NCI-H1436 (cell line): ENCODE measurements at places on chromosomes 5 and 9.

GRCh38 chr5:77991084-77991483, 214.9 kb upstream of the TBCA start:
- no peak for DNase-seq

GRCh38 chr9:90616806-90617205, 25.8 kb downstream of the DIRAS2 start:
- DNase-seq: no peak

DNA sequence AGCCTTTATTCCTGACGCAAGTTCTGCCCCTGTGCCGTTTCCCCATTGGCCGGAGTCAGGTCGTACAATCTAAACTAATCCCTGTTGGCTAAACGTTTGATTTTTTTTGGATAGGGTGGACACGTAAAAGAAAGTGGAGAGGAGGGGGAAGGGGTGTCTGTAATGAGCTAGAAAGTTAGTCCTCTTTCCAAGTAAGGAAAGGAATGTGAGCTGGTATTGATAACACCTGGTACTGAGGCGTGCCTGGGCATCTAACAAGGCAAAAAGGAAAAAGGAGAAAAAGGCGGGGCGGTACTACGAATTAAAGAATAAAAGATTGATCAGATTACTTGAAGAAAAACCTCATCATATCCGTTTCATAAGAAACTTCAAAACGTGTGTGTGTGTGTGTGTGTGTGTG, 665.2 kb downstream of the ANXA1 start:
- no peak for DNase-seq

DNA sequence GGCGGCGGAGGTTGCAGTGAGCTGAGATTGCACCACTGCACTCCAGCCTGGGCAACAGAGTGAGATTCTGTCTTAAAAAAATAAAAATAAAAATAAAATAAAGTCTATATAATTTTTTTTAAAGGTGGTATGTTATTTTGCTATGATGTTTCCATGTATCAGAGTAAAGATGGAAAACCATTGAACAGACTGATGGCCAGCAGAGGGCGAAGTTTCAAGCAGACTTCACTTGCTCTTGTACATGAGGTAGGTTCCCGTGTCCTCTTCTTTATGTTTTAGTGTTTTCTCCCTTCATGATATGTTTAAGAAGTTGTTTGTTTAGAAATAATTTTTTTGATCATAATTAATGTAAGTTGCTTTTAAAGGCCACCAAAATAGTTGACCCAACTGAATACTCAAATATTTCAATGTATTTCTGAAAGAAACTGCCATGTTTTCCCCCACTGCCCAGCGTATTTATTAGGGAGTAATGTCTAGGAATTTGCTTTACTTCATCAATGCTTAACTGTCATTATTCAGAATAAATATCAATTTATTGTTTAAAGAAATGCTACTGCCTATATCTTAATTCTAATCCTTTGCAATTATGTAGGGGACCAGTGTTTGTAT, 146.4 kb downstream of the HACD4 start:
- DNase-seq: peak; percentile 5

DNA sequence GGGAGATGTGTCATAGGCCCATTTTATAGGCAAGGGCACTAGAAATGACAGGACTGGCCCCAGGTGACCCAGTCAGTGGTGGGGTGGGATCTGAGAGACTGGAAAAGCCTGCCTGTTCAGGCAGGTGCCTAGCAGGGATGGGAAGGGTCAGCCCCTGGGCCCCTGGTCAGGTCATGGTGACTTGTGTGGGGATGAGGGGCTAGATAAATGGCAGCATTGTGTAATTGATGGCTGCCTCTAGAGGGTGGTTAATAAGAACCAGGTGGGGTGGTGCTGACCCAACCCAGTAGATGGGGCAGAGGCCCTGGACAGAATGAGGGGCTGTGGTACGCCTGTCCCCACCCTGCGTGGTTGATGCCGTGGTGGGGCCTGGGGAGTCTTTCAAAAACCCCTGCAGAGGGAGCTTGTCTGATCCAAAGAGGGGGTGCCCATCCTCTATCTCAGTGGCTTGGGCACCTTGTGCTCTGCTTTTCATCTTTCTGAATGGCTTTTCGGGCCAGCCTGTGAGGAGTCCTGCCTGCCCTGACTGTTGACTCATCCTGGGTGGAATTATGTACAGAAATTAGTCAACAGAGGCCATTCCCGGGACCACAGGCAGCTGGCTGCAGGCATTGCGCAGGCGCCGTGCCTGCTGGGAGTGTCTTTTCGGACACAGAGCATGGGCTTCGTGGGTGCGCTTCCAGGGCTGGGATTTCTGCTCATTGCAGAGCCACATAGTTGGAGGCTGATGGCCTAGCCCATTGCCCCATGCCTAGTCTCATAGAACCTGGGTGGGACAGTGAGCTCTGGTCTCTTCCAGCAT, 93.6 kb upstream of the PITX1 start:
- no peak for DNase-seq

- DNase-seq: no peak
These were observed 27.1 kb upstream of the PRR16 start for GRCh38 chr5:120436996-120437395.

DNA sequence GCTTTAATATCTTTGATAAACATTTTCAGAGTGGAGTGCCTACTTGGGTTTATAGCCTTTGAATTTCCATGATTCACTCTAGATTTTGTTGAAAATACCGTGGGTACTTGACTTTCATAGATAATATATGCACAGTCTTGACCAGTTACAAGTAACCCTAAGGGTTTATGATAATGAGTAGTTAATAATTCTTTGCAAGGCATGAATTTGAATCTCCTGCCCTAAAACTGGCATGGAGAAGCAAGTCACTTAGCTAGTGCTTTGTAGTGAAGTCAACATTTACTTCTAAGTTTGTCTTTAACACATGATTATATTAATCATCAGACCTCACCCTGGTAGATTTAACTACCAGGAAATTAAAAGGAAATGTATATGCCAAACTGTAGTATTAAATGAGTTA, 115.8 kb downstream of the CWC27 start:
- no peak for DNase-seq

DNA sequence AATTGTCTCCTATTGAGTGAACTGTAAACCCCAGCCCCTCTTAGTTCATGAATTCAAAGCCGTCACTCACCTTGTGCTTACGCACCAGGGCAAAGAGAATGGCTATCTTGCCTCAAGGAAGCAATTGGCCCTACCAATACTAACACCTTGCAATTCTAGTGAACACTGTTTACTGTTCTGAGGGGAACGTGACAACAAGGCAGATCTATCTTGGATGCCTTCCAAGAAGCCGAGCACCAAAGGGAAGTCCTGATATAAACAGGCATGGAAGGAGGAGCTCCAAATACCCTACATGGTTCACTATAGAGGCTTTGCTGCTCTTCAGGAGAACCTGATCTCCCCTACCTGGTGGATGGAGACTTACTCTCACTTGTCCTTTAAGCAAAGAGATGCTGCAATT, 1.7 kb upstream of the PLPPR1 start:
- peak; percentile 15 for DNase-seq

- DNase-seq: no peak
These were observed 372.4 kb upstream of the PAPPA start for GRCh38 chr9:115781070-115781736.

- no peak for DNase-seq
These were observed 68.1 kb upstream of the ERCC6L2 start for GRCh38 chr9:95807326-95807947.

DNA sequence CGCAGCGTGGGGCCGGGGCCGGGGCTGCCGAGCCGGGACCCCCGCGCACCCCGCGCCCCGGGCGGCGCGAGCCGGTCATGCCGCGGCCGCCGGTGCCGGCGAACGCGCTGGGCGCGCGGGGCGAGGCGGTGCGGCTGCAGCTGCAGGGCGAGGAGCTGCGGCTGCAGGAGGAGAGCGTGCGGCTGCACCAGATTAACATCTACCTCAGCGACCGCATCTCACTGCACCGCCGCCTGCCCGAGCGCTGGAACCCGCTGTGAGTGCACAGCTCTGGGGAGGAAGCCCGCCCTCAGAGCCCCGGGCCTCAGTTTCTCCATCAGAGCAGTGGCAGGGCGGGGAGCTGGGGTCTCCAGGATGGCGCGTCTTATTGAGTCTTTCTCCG, 335 bp downstream of the GALNT12 start:
- DNase-seq: no peak

DNA sequence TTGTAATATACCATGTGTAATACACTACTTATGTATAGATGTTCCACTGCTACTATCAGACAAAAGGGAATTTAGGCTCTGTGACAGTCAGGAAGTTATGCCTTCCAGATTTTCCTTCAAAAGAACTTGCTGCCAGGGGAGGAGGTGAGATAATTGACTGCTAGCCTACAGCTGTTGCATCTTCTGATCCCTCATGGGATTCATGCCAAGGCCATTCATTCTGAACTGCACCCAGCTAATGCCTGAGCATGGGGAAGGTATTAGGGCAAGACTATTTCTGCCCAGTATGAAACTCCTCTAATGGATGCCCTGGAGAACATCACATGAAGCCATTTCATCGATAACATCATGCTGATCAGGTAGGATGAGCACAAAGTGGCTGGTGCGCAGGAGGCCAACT, 746.5 kb upstream of the ZNF608 start:
- no peak for DNase-seq

GRCh38 chr5:50666261-50667022, at the start of gene PARP8:
Gene PARP8, plus strand, starts transcription at chr5:50666637. Its CDS starts 459 bp downstream, at chr5:50667096.
- DNase-seq: no peak

DNA sequence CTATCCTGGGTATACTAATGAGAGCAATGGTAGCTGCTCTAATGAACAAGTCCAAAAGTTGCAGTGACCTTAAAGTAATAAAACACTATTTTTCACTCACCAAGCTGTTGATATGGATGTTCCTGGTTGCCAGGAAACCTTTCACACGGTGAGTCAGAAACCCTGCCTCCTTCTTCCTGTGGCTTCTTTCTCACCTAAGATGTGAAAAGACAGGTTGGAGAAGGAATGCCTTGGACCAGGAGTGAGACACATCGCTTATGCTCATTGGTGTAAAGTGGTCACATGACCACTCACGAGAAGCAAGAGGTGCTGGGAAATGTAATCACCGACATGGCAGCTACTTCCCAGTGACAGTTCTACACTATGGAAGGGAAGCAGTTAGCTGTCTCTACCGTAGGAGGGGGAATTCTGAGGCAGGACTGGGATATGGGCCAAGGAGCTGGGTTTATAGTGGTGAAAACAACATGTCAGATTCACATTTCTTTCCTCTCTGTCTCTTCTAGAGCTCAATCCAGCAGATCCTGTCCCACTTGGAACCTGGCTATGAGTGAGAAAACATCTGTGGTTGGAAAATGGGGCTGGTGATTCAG, 320.4 kb upstream of the KLF4 start:
- no peak for DNase-seq

GRCh38 chr9:135816651-135816970, 90.7 kb downstream of the CAMSAP1 start:
- no peak for DNase-seq

DNA sequence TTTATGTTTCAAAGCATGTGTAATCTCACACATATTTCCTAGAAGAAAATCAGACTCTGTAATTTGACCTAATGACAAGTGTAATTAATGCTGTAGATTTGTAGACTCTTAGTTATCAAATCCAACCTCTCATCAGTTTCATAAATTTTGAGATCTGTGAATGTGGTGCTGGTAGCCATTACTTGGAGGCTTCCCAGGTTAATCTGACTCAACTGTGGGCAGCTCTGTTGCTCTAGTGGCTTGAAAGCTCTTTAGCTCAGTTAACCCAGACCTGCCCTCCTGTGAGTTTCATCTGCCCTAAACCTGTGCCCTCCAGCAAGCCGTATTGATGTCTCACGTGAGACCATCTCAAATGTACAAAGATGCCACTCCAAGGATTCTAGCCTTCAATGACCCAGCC, 323.4 kb downstream of the FBXL7 start:
- DNase-seq: no peak

- no peak for DNase-seq
These were observed 33.3 kb upstream of the CNOT6 start for GRCh38 chr5:180460834-180461233.

DNA sequence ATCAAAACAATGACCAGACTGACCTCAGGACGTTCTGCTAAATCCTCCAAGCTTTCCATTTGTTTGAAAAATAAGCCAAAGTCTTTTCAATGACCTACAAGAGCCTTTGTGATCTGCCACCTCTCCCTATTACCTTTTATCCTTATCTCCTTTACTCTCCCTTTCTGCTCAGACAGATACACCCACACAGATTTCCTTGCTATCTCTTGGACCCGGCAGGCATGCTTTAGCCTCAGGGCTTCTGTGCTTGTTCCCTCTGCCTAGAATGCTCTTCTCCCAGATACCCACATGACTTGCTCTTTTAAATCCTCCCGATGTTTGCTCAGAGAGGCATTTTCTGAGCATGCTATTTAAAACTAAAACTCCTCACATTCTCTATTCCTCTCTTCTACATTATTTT, 8.9 kb upstream of the ELOVL7 start:
- DNase-seq: no peak

- no peak for DNase-seq
These were observed 24.9 kb downstream of the RNF130 start for GRCh38 chr5:180046656-180047055.

GRCh38 chr5:38780945-38781344, 64.9 kb upstream of the OSMR start:
- DNase-seq: no peak

- DNase-seq: no peak
These were observed 25.9 kb downstream of the SUSD1 start for GRCh38 chr9:112149211-112149610.

DNA sequence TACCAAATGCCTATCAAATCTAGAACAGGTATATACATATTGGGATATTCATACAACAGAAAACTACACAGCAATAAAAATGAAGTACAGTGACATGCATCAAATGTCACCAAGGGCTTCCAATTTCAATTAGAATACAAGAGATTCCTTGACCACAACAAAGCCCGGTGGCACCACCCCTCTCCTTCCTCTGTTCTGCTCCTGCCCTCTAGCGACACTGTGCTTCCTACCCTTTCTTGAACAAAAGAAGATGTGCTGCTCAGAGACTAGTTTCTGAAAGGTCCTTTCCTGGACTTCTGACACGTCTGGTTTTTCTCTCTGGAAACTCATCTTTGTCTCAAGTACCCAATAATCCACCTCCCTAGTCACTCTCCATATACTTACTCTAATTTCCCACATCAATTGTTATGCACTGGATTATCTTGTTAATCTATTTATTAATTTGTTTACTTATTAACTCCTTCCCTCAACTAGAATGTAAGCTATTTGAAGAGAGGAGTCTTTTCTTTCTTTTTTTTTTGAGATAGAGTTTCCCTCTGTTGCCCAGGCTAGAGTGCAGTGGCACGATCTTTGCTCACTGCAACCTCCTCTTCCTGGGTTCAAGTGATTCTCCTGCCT, 70.4 kb upstream of the CTSV start:
- peak; percentile 46 for DNase-seq

- no peak for DNase-seq
These were observed 185.9 kb upstream of the PANK3 start for GRCh38 chr5:168765086-168765550.

- peak; percentile 55 for DNase-seq
These were observed at the start of gene ST6GALNAC6 for GRCh38 chr9:127899128-127899943. Gene ST6GALNAC6, minus strand, starts transcription at chr9:127899603. Its CDS starts 1,622 bp downstream, at chr9:127897981.
